ENCODE measurements at places on chromosomes 1 and 21.

DNA sequence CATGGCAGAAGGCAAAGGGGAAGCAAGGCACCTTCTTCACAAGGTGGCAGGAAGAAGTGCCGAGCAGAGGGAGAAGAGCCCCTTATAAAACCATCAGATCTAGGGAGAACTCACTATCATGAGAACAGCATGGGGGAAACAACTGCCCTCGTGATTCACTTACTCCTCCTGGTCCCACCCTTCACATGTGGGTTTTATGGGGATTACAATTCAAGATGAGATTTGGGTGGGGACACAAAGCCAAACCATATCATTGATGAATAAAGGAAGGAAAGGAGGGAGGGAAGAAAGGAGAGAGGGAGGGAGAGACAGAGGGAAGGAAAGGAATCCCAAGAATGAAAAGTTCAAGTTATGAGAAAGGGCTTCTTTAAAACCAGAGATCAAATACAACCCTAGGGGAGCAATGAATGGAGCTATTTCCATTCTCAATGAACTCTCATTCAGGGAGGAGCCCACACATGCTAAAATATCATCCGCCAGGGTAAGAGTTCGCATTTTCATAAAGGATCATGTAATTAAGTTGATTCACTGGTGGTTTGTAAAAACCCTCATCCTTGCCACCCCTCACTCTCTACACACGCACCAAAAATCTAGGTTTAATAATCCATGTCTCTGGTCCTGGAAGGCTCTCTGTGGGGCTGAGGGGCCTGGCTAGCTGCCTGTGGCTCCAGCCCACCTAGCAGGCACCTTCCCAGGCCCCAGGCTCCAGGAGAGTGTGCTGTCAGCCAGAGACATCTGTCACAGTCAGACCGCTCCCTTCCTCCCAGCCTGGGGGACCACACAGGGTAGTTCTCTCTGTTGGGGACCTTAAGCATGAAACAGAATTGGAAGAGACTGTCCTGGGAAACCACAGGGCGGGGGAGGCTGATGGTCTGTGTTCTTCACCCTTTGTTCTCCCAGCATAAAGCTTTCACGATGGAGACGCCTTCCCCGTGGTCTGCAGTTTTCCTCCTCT lies 94.0 kb downstream of the CCDC185 start:
- no peak for DNase-seq

- no peak for DNase-seq
These were observed 70.0 kb upstream of the SIM2 start for GRCh38 chr21:36628761-36629460.

DNA sequence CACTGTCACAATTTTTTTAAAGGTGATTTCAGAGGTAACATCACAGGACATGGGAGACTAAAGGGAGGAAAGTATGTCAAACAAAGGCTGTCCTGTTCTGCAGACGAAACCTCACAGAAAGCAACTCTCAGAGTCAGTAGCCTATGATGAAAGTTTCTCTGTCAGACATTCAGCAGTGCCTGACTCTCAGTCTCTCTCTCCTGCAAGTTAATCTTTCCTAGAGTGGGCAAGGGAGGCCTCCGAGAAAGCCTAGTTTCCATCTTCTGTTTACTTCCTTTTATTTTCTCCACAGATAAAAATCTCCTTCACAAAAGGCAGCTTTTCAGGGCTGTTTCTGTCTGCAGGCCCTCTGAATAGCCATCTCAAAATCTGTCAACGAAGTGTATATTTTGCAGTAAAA lies 24.9 kb upstream of the FMO2 start:
- no peak for DNase-seq

DNA sequence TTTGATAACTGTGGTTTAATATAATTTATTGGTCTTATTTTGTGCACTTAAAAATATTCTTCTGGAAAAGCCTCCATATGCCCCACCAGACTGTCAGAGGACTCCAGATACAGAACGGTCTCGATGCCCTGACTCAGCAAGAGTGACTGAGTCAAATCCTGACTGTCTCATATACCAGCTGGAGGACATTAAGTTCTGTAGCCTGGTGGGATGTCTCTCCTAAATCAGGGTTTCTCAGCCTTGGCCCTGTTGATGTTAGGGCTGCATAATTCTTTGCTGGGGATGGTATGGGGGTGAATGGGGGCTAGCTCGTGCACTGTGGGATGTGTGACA lies 67.7 kb upstream of the TLR5 start:
- DNase-seq, result no peak

DNA sequence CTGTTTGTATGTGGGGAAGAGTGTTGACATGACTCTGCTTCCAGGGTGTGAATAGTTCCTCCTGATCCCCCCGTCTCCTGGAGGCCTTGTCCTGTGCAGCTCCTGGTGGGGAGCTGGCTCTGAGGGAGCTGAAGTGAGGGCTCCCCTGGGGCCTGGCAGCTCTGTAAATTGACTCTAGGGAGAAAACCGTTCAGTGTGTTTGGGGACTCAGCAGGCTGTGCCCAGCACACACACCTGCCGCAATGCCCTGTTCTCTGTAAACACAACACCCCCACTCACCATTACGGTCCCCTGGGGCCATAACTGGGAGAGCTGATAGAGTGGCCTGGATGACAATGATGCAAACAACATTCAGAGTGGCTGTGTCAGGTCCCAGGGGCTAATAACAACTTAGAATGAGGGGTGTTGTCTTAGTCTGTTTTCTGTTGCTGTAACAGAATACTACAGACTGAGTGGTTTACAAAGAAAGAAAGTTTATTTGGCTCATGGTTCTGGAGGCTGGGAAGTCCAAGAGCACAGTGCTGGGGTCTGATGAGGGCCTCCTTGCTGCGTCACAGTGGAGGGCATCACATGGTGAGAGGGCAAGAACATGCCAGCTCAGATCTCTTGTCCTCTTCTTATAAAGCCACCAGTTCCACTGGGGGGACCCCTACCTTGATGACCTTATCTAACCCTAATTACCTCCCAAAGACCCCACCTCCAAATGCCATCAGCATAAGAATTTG lies 15.3 kb downstream of the ADORA1 start:
- DNase-seq, result no peak

GRCh38 chr1:44721485-44722361 lies 9.2 kb downstream of the RNU5D-1 start:
- peak; percentile 100 for DNase-seq

DNA sequence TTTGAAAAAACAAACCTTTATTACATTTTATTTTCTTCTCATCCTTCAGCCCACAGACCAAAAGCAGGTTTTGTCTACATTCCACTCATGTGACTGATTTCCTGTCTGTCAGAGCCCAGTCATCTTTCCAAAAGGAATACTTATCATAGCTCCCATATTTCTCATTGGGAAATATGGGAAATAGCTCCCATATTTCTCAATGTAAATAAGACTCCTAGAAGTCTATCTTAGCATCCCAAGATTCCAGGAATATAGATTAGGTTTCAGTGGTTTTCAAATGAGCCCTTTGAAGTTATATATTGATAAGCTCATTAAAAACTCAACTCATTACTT lies 19.1 kb upstream of the NRDC start:
- no peak for DNase-seq

- DNase-seq, result no peak
These were observed 225.5 kb upstream of the SAMSN1 start for GRCh38 chr21:14771593-14771992.

DNA sequence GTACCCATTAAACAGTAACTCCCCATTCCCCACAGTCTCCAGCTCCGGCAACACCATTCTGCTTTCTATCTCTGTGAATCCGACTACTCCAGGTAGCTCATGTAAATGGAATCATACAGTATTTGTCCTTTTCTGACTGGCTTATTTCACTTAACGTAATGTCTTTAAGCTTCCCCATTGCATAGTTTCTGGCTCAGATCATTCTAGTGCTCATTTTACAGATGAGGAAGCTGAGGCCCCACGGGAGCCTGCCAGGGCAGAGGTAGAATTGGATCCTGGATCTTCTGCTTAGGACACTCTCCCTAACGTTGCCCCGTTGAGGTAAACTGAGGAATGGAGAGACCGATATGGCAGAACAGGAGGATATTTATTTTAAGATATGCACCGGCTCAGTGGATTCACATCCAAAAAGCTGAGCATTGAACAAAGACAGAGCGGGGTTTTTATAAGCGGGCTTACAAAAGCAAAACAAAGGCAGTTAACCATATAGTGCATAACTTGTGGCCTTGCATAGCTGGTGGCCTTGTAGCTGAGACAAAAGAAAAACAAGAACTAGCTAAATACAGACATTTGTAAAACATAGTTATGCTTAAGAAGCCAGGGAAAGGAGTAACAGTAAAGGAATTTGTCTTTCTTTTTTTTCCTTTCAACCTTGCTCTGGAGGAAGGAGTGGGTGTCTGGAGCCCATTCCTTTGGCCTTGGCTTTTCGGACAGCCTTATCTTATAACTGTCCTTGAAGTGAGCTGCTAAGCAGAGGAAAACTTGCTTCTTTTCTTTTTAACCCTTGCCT lies 15.3 kb upstream of the KLHDC8A start:
- DNase-seq, result no peak

GRCh38 chr21:29462479-29462878 lies 163.8 kb downstream of the BACH1 start:
- DNase-seq, result no peak

DNA sequence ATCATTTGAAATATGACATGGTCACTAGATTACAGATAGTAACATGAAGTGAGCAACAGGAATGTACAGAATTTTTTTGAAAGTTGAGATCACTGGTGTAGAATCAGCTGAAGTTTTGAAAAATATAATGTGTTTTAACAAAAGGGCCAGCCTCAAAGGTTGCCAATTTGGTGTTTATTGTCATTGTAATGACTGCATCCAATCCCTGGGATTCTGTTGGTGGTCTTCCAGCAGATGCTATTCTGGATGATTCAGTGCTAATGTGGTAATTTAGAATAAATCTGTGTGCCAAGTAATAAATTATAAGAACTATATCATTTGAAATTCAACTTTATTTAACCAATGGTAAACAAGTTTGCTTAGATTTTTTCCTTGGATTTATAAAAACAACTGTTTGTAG lies 436.4 kb upstream of the PKN2 start:
- no peak for DNase-seq

- DNase-seq, result no peak
These were observed 136.5 kb upstream of the KCNK1 start for GRCh38 chr1:233477359-233477758.

- DNase-seq, result peak; percentile 27
These were observed 503.9 kb upstream of the USP24 start for GRCh38 chr1:55718758-55719671.

GRCh38 chr1:147760481-147761260 lies at the start of gene GJA5:
Gene GJA5, minus strand, starts transcription at chr1:147760602. Its CDS starts 1,364 bp downstream, at chr1:147759238.
- DNase-seq, result no peak

GRCh38 chr1:80155371-80155770 lies 1148.8 kb upstream of the ADGRL4 start:
- no peak for DNase-seq

DNA sequence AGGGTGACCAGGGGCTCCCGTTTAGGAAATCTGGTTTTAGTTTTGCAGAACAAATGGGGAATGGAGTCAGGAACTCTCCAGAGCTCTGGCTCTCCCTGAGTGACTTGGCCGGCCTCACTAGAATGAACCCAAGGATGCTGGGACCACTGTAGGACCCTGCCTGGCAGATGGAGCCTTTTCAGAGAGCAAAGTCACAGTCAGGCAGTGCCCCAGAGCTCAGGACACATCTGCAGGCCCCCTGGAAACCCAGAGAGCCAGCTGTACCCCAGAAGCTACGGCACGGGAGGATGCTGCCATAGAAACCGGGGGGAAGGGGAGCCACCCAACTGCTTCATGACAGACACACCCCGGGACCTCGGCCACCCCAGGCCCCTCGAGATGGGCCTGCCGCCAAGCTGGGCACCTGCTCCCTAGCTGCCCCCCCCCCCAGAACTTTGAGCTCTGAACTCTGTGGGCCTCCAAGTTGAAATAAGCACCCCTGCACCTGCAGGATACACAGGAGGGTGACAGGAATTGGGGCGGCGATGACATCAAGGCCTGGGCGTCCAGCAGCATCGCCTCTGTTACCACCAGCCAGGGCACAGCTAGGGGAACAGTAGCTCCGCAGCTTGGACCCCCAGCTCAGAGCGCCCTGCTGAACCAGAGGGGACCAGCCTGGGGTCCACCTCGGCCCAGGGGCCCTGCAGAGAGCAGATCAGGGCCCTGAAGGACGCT lies 91.8 kb upstream of the VAMP3 start:
- no peak for DNase-seq

DNA sequence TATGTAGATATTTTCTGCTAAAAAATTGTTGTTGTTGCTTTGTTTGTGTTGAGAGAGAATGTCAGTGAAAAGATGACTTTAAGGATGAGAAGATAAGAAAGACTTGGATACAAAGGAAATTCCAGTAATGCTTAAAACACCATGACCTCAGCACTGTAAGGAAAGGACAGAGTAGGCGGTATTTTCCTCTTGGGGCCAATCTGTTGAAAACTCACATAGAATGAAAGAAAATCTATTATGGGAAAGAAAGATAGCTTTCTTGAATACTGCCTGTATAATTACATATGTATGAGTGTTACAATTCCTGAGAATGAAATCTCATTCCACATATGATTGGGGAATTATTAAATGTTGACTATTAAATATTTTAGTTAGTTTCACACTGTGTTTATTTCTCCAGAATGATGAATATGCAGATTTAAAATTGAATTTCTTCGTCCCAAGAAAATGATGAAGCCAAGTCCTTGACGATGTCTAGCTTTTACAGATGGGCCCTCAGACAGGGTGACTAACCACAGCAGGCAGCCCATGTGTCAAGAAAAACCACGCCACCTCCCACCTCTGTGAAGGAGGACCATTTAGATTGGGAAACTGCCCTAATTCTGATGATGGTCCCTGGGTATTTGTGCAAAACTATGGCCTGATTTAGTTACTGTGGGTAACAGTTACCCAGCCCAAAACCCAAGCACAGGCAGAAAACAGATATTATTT lies 49.7 kb upstream of the LMO4 start:
- DNase-seq, result no peak

DNA sequence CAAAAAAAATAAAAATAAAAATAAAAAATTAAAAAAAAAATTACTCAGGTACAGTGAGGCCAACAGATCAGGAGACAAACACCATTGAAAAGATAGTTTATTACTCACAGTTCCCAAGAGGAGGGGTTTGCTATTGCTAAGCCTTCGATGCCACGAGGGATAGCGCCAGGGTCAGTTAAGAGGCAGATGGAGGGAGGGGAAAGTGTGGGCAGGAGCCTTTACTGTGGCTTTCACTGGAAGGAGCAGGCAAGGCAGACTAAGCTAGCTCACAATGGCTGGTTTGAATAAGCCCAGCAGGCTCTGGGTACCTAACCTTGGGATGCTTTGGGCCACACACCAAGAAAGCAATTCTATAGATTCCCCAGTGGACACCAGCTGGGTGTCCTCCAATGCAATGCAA lies 12.7 kb upstream of the RNF187 start:
- DNase-seq, result no peak

- no peak for DNase-seq
These were observed 218.9 kb downstream of the CAMTA1 start for GRCh38 chr1:7004181-7004580.

GRCh38 chr1:115112496-115113375 lies 23.4 kb upstream of the TSPAN2 start:
- no peak for DNase-seq

GRCh38 chr1:156480411-156481192 lies 20.0 kb downstream of the MEF2D start:
- no peak for DNase-seq

GRCh38 chr1:33653226-33653625 lies 180.8 kb downstream of the ZSCAN20 start:
- DNase-seq, result no peak

Measured in NCI-H2029 (cell line).